ENCODE measurements at places on chromosomes 2 and 18.

DNA sequence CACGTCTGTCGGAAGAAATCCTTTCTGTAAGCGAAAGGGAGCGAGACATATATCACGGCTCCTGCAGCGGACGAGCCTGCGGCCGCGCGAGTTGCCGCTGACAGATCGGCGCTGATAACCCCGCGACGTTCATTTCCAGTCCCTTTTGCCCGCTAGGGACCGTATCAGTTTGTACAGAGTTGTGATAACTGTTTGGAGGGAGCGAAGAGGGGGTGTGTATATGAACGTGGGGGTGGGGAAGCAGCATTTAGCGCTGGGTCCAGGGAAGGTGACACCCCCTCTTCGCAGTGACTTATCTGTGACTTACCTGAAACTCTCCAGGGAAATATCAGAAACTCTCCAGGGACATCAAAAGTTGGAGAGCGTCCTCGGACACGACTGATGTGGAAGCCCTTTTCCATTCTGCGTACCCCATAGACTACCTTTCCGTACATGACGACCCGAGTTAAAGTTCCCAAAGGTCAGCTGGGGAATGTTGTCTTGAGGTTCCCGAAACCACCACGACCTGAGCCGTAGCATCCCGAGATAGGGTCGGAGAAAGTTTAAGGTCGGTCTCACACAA is 948 bp upstream of the GATA6 start:
- peak; percentile 30 for DNase-seq

GRCh38 chr2:172288603-172289002 is 138.8 kb upstream of the ITGA6 start:
- DNase-seq = no peak

- no peak for DNase-seq
Observed at GRCh38 chr2:170514140-170514539, 201.0 kb upstream of the SP5 start.

DNA sequence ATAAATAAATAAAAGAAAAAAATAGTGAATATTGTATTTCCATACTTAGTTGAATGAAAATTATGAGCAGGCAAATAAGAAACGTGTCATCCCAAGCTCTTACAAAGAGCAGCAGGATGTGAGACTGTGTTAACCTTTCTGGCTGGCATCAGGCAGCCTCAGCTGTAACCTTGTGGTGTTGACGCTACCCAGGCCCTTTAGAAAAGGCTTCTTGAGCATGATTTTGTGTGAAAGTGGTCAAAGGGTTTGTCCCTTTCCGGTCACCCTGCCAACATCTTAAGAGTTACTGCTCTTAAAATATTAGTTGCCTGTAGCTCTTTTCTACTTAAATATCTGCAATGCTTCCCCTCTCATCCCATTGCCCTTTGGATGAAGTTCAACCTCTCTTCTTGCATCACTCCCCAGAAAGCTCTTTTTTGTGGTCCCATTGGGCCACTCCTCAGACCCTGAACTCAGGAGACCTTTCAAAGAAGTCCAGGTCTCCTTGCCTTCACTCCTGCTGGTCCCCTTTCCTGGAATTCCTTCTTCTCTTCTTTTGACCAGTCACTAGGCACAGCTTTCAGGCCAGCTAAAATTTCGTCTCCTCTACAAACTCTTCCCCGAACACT is 35.0 kb downstream of the RHOB start:
- no peak for DNase-seq

- DNase-seq = peak; percentile 87
Observed at GRCh38 chr18:80033181-80034067, 810 bp upstream of the RBFA start.

GRCh38 chr2:238710787-238711186 is 137.1 kb upstream of the TWIST2 start:
- no peak for DNase-seq

DNA sequence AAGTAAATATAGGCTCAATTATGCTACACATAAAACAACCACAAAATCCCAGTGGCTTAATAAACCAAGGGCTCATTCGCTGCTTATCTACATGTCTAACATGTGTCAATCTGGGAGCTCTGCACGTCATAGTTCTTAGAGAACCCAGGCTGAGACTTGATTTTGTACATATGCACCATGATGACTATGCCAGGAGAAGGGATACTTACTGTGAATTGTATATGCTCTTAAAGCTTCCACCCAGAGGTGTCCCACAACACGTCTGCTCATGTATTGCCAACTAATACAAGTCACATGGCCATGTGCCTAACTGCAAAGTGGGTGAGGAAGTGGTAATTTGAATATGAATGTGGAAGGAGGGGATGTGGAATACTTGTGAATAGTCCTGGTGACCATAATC is 262.1 kb downstream of the CPS1 start:
- DNase-seq = no peak
